Right forelimb (tissue), 1 donor: ENCODE measurements at places on chromosomes 2 and 18.

GRCh38 chr18:44126598-44126997 is 554.1 kb upstream of the SETBP1 start:
- DNase-seq = no peak

GRCh38 chr18:79377187-79377891 is 18.4 kb upstream of the NFATC1 start:
- DNase-seq = peak; percentile 39

- no peak for DNase-seq
These were observed 190.8 kb downstream of the FTCDNL1 start for GRCh38 chr2:199660167-199660566.

- no peak for DNase-seq
These were observed 253.9 kb downstream of the AGAP1 start for GRCh38 chr2:235747786-235748091.

DNA sequence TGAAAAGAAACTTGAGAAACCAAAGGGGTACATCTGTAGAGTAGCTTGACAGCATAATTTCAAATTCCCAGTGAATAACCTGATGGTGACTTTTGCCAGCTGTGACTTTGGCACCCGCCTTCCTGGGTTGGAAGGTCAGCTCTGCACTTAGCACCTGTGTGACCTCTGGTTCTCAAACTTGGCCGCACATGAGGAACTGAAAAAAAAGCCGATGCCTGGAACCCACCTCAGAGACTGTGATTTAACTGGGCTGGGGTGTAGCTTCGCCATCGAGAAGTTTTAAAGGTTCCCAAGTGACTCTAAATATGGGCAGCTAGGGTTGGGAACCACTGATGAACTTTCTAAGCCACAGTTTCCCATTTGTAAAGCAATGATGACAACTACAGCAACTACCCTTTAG is 6.5 kb downstream of the EFEMP1 start:
- no peak for DNase-seq

- no peak for DNase-seq
These were observed 216.5 kb upstream of the NRP2 start for GRCh38 chr2:205465791-205466190.

GRCh38 chr2:210553373-210553772 is 3.0 kb upstream of the CPS1 start:
- DNase-seq = no peak

GRCh38 chr2:29729401-29729800 is 192.0 kb downstream of the ALK start:
- DNase-seq = no peak

DNA sequence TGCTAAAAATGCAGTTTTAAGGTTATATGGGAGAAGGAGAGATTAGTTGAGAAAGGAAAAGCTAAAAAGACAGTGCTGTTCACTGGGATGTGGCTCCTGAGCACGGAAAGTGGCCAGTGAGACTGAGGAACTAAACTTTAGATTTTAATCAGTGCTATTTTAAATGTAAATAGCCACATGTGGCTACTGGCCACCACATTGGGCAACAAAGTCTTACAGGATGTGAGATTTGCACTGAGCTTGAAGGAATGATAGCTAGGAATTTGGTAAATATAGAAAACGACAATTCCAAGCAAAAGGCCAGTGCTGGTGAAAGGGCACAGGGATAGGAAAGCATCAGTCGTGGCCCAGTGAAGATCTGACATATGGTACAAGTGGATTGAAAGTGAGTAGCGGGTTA is 14.1 kb upstream of the SP5 start:
- DNase-seq = no peak

- DNase-seq = no peak
These were observed 2.5 kb upstream of the PLA2R1 start for GRCh38 chr2:160064916-160065315.

GRCh38 chr2:105416156-105416555 is 17.3 kb upstream of the FHL2 start:
- DNase-seq = no peak

DNA sequence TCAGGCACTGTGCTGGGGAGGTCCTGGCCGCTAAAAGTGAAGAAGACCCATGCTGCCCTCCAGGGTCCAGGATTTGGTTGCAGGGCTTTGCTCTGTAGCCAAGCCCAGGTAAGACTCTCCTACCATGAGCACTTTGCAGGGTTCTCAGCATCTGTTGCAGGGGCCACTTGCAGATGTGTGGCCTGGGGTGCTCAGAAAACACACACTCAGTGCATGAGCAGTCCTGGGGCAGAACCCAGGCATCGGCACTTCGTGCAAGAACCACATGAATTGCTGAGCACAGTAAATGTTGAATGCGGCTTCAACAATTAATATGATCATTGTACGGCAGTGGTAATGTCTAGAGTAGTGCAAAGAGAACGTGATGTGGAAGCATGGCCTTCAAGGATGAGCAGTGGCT is 98.5 kb upstream of the SMIM21 start:
- DNase-seq = no peak

GRCh38 chr18:46333431-46334135 is 229.4 kb downstream of the HAUS1 start:
- peak; percentile 68 for DNase-seq

DNA sequence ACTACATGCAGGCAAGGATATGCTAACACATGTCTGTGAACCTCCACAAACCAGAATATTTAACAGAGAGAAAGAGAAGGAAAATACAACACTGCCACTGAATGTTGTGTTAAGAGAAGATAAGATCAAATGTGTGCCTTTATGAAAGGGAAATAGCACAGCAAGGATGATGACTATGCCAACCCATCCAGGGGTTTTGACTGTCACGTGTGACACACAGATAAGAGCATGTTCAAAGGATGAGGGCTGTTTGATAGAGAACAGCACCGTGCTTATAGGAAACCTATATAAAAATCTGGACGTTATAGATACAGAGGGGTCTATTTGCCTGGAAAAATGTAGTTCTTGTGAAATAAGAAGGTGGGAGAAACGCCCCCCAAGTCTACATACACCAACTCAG is 911.8 kb downstream of the CPS1 start:
- DNase-seq = no peak
